ENCODE measurements at places on chromosomes 6 and 20. TPM values are rescaled to one million over a fixed set of nuclear protein-coding genes. Genes with fewer than 3 reads are reported as not detected.

LTB gene
- 3.0 TPM for total RNA-seq

MEI4 gene
- not detected for total RNA-seq

OPN5 gene
- total RNA-seq = not detected

CYP24A1 gene
- total RNA-seq = not detected

FAM209B gene
- not detected for total RNA-seq

TRIM15 gene
- 62.5 TPM for total RNA-seq

TNNC2 gene
- 3.9 TPM for total RNA-seq

RUNX2 gene
- 2.5 TPM for total RNA-seq

MANEA gene
- 6.3 TPM for total RNA-seq

PNLDC1 gene
- not detected for total RNA-seq

PLCB4 gene
- 45.3 TPM for total RNA-seq

TRIM31 gene
- total RNA-seq = 80.0 TPM

TPX2 gene
- 15.8 TPM for total RNA-seq

CAP2 gene
- total RNA-seq = 7.1 TPM

RIMS4 gene
- 0.56 TPM for total RNA-seq

HLA-DRA gene
- 159 TPM for total RNA-seq
